ENCODE measurements at places on chromosomes 1 and 21.

DNA sequence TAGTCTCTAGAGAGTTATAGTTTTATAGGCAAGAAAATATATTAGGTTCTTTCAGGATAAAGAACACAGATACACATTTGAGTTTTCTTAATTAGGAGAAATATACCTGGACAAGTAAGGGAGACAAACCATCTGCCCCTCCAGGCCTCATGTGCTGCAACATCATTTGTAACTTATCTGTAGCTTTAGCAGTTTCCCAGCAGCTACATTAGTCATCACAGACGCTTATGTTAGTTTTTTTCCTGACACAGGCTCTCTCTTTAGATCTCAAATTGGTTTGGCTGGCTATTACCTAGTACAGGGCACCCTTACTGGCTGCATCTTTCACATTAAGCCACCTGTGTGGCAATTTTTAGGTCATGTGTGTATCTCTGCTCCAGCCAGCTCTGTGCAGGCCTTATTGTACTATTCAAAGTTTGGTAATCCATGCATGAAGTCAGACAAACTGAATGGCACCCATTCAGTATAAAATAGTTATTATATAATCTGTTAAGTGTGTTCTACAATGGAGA lies 25.9 kb downstream of the GNPAT start:
- no peak overlapping the region for H3K27ac ChIP-seq
- no peaks in the 10 kb centered on the region for H3K27me3 ChIP-seq
- peaks cover 31% of the 10 kb centered on the region for H3K36me3 ChIP-seq
- DNase-seq = no peak
- H3K4me3 ChIP-seq = no peak overlapping the region

DNA sequence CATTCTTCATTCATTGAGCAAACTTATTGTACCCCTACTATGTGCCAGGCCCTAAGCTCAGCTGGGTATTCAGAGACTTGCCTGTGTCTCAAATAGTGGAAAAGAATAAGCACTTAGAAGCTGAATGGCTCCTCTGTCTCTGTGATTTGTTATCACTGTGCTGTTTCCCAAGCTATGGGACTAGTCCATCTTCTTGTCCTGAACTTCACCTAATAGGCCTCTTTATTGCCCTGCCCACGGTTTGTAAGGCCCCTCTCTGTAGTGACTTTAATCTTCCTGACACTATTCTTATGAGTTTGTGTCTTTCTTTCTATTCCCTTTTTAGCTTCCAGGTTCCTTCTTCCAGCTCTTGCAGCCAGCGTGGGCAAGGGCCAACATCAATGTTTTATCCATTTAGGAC lies 85.4 kb upstream of the LPGAT1 start:
- H3K27me3 ChIP-seq = no peaks in the 10 kb centered on the region
- H3K36me3 ChIP-seq = no peaks in the 10 kb centered on the region
- no peak overlapping the region for H3K4me3 ChIP-seq
- no peak for DNase-seq

DNA sequence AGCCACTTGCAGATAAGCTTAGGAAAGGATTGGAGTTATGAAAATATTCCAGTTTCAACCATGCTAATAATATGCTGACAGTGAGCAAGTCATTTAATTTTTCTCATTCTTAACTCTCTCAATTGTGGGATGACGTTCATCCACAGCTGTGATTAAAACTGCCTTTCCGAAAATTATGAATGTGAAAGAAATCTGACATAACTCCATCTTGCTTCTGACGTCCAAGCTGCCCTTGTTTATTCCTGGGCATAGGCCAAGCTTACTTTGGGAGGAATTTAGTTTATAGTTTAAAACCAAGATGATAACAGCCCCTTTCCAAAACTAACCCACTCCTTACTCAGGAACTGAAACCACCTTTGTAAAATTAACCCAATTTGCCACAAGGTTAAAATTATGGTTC lies 11.0 kb upstream of the RGS18 start:
- no peak overlapping the region for H3K27ac ChIP-seq
- H3K36me3 ChIP-seq = no peaks in the 10 kb centered on the region
- H3K27me3 ChIP-seq = no peaks in the 10 kb centered on the region
- no peaks in the 10 kb centered on the region for H3K4me1 ChIP-seq

- no peaks in the 10 kb centered on the region for H3K27me3 ChIP-seq
- no peaks in the 10 kb centered on the region for H3K36me3 ChIP-seq
- no peak overlapping the region for H3K4me3 ChIP-seq
- H3K27ac ChIP-seq = no peak overlapping the region
- peaks cover 15% of the 10 kb centered on the region for H3K4me1 ChIP-seq
- no peak for DNase-seq
Measured at GRCh38 chr1:228982637-228983036, 247.4 kb downstream of the RHOU start.

GRCh38 chr1:81307786-81308185 lies 492.9 kb upstream of the ADGRL2 start:
- no peak overlapping the region for H3K27ac ChIP-seq
- H3K36me3 ChIP-seq = no peaks in the 10 kb centered on the region
- H3K27me3 ChIP-seq = no peaks in the 10 kb centered on the region
- DNase-seq = no peak
- peaks cover 4% of the 10 kb centered on the region for H3K4me1 ChIP-seq

DNA sequence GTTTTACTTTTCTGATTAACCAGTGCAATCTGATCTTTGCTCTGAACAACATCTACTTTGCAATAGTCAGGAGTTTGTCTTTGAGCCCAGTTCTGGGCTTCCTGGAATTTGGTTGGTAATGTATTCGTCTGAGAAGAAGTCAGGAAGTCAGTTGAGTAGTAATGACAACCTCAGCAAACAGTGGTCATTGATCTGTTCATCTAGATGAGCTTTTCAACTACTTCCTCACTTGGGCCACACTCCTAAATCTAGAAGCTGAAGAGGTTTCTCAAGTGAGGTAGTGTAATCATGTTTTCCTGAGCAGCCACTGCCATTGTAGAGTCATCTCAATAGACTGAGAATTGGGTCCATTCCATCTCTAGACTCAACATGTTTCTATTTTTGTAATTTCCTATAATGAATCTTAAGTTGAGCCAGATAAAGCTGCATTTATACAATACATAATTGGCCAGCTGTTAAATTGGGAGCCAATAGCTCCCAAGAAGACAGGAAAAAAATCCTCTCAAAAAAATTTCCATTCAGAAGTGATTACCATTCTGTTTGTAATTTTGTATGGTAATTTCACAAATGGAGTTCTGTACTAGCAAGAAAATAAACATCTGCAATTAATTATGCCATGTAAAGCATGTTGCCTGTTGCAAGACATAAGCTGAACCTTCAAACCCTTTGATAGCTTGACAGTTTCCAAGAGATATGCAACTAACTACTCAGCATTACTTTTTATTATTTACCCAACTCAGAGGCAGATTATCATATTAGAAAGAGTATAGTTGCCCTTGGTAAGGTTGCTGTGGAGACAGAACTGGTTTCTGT lies 49.6 kb downstream of the WDR64 start:
- DNase-seq = no peak
- no peaks in the 10 kb centered on the region for H3K36me3 ChIP-seq
- H3K4me1 ChIP-seq = no peaks in the 10 kb centered on the region
- no peaks in the 10 kb centered on the region for H3K27me3 ChIP-seq
- H3K27ac ChIP-seq = no peak overlapping the region
- no peak overlapping the region for H3K4me3 ChIP-seq

GRCh38 chr1:91997607-91998195 lies 32.1 kb upstream of the EPHX4 start:
- no peaks in the 10 kb centered on the region for H3K4me1 ChIP-seq
- no peaks in the 10 kb centered on the region for H3K36me3 ChIP-seq
- DNase-seq = peak; percentile 21

DNA sequence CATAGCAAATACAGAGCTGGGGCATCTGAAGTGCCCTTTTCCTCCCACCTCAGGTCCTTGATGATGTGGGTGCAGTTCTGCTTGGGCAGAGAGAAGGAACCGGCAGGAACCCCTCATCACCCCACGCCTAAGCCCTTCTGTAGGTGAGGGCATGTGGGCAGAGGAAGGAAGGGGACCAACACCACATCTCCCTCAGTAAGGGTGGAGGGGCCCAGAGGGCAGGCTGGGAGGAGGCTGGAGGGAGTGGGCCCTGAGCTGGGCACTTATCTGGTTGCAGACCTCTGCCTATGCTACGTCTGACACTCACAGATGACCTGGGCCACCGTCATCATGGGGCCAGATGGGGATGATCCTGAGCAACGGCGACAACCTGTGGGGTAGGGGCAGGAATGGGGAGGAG lies 11.0 kb downstream of the ZNF687 start:
- H3K36me3 ChIP-seq = peaks cover 7% of the 10 kb centered on the region
- H3K4me1 ChIP-seq = no peaks in the 10 kb centered on the region
- no peak for DNase-seq
- H3K27ac ChIP-seq = no peak overlapping the region
- H3K4me3 ChIP-seq = no peak overlapping the region

DNA sequence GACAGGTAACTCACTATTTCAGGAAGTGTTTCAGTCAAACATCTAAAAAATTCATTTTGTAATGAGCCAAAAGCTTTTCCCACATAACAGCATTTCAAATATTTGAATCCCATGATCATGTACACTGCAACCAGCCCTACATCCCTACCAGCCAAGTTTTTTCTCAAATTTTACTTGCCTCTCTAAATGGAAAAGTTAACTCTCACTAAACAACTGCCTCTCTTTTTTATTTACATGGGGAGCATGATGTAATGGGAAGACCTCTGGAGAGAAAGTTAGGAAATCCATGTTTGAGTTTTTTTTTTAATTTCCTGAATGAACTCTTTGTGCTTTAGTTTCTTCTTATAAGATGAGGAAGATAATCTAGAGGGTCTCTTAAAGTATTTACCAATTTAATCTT lies 70.5 kb downstream of the TTLL7 start:
- peaks cover 5% of the 10 kb centered on the region for H3K4me1 ChIP-seq
- H3K27me3 ChIP-seq = no peaks in the 10 kb centered on the region
- no peak overlapping the region for H3K27ac ChIP-seq
- no peak for DNase-seq
- H3K4me3 ChIP-seq = no peak overlapping the region

- H3K27me3 ChIP-seq = no peaks in the 10 kb centered on the region
- H3K36me3 ChIP-seq = no peaks in the 10 kb centered on the region
- H3K27ac ChIP-seq = no peak overlapping the region
Measured at GRCh38 chr1:231494439-231495110, 33.9 kb upstream of the TSNAX start.

DNA sequence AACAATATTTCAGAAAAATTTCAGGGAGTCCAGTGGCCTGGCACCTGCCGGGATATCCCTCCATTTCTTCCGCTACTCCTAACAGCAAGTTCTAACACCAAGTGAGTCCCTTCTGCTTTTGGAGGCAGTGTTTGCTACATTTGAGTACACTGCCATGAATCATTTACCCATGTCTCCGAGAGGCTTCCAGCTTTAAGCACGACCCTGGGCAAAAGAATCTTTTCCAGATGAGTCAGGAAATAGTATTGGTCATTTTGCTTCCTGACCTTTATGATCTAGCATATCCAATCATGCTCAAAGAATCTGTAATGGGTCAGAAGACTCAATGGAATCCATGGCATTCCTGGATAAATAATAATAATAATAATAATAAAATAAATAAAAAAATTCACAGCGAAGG lies 60.7 kb upstream of the FMN2 start:
- H3K27ac ChIP-seq = no peak overlapping the region
- no peaks in the 10 kb centered on the region for H3K36me3 ChIP-seq
- H3K4me3 ChIP-seq = no peak overlapping the region
- H3K27me3 ChIP-seq = no peaks in the 10 kb centered on the region

- no peak overlapping the region for H3K27ac ChIP-seq
- H3K4me1 ChIP-seq = no peaks in the 10 kb centered on the region
- H3K4me3 ChIP-seq = no peak overlapping the region
- no peaks in the 10 kb centered on the region for H3K27me3 ChIP-seq
- H3K36me3 ChIP-seq = no peaks in the 10 kb centered on the region
- DNase-seq = no peak
Measured at GRCh38 chr1:159980786-159981185, 26.7 kb upstream of the SLAMF9 start.

DNA sequence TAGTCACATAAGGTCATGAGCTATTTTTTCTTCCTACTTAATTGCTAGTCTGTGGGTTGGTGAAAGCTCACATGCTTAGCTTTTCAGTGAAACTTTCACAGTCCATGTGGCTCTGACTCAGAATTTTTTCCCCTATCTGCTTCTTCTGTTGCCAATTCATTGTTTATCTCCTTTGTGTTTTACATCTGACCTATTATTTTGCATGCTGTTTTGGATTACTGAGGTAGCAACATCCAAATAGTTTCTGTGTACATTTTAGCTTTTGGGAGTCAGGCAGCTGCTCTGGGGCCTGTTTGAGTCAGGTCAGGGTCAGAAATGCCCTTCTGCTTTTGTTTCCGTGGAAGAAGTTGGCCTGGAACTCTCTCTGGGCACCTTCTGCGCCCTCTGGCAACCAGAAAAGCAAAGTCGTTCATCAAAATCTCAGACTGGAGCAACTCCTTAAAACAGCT lies 40.0 kb downstream of the ROR1 start:
- no peaks in the 10 kb centered on the region for H3K36me3 ChIP-seq
- DNase-seq = peak; percentile 25
- peak overlapping the region; percentile 20 for H3K27ac ChIP-seq
- H3K4me1 ChIP-seq = peaks cover 34% of the 10 kb centered on the region

- H3K4me1 ChIP-seq = no peaks in the 10 kb centered on the region
- no peak overlapping the region for H3K27ac ChIP-seq
- DNase-seq = no peak
- H3K36me3 ChIP-seq = no peaks in the 10 kb centered on the region
Measured at GRCh38 chr1:25184001-25184762, 48.1 kb downstream of the SYF2 start.

GRCh38 chr1:99608058-99608457 lies 37.9 kb upstream of the PALMD start:
- H3K27me3 ChIP-seq = no peaks in the 10 kb centered on the region
- no peak overlapping the region for H3K27ac ChIP-seq
- no peaks in the 10 kb centered on the region for H3K36me3 ChIP-seq
- DNase-seq = no peak
- peaks cover 3% of the 10 kb centered on the region for H3K4me1 ChIP-seq
- no peak overlapping the region for H3K4me3 ChIP-seq

DNA sequence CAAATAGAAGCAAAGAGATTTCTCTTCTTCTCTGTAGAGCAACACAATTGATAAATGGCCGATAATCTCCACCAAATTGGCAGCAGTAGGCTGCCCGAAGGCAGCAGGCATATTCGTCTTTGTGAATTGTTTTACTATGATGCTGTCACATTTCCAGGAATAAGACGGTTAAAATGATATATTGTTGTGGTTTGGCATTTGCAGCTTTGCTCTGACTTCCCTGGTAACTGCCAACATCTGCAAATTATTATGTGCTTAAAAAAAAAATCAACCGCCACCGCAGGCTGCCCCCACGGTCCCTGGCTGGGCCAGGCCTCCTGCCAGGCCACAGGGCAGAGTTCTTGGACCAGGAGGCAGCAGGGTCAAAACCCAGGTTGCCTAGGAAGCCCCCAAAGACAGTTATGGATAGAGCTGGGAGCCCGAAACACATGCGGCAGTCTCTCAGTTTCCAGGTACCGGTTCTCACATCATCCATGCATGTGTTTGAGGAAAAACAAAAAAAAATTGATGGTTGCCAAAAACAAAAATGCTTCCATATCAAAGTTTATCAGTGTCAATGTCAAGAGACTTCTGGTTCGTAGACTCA lies 179.3 kb downstream of the ETS2 start:
- H3K4me1 ChIP-seq = peaks cover 8% of the 10 kb centered on the region
- peak overlapping the region; percentile 11 for H3K27ac ChIP-seq
- H3K4me3 ChIP-seq = no peak overlapping the region
